ENCODE measurements at places on chromosomes 3 and 15.

GRCh38 chr3:170471149-170471548, 52.5 kb downstream of the CLDN11 start:
- DNase-seq, result no peak

- DNase-seq, result no peak
Measured at GRCh38 chr3:105731686-105732085, 137.1 kb downstream of the CBLB start.

GRCh38 chr3:153250446-153250845, 88.4 kb downstream of the RAP2B start:
- DNase-seq, result no peak

GRCh38 chr3:156978481-156978961, 152.4 kb downstream of the LEKR1 start:
- no peak for DNase-seq

DNA sequence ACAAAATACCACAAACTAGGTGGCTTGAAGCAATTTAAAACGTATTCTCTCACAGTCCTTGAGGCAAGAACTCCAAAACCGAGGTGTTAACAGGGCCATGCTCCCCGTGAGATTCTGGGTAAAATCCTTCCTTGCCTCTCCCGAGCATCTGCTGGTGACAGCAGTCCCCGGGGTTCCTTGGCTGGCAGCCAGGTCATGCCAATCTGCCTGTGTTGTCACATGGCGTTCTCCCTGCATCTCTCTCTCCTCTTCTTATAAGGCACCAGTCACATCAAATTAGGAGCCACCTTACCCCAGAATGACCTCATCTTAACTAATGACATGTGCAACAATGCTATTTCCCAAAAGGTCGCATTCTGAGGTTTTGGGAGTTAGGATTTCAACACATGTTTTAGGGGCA, 26.3 kb upstream of the LRRN1 start:
- DNase-seq, result no peak

DNA sequence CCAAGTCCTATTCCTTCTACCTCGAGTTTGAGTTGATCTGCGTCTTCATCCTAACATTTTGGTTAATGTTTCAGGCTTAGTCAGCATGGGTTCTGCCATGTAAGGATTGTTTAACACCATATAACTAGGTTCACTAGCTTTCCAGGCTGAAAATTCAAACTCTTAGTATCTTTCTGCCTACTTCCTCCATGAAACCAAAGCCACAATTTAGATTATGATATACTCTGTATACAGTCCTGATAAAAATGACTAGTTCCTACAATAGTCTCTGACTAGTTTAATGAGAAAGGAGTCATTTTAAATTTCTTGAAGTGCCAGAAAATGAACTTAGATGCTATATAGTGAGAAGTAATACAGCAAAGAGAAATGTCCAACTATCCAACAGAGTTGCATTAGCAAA, 6.6 kb upstream of the BTLA start:
- DNase-seq, result no peak

DNA sequence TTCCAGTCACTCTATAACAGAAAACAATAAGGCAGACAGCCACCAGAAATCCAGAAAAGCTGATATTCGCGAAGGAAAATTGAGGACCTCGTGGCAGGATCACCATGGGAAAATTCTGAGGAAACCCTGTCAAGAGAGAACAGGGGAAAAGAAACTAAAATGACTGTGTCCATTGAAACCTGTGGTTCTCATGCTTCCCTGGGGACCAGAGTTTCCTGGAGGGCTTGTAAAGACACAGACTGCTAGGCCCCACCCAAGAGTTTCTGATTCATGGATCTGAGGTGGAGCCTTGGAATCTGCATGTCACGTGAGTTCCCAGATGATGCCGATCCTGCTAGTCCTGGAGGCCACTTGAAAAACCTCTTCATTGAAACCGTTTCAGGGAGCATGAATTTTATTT, 420.5 kb downstream of the EPHB1 start:
- DNase-seq, result no peak

DNA sequence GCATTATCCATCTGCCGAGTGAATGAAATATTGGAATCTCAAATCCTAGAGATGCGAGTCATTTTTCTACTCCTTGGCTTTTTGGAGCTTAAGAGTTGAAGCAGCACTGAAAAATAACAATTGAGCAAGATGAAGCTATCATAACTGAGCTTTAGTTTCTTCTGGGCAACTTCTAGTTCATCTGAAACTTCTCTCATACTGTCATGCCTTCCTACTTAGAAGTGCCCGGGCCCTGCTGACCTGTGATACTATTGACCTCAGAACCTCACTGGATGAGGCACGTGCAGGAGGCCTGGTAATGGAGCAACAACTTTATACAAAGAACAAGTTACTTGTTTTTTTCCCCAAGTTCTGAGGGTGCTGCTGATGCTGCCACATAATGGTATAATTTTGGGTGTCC, 48.5 kb upstream of the P3H2 start:
- no peak for DNase-seq

GRCh38 chr3:153626158-153626557, 464.1 kb downstream of the RAP2B start:
- no peak for DNase-seq

GRCh38 chr3:129473769-129474152, 33.7 kb downstream of the IFT122 start:
- no peak for DNase-seq

GRCh38 chr3:46422617-46423016, 15.6 kb downstream of the CCRL2 start:
- DNase-seq, result no peak

DNA sequence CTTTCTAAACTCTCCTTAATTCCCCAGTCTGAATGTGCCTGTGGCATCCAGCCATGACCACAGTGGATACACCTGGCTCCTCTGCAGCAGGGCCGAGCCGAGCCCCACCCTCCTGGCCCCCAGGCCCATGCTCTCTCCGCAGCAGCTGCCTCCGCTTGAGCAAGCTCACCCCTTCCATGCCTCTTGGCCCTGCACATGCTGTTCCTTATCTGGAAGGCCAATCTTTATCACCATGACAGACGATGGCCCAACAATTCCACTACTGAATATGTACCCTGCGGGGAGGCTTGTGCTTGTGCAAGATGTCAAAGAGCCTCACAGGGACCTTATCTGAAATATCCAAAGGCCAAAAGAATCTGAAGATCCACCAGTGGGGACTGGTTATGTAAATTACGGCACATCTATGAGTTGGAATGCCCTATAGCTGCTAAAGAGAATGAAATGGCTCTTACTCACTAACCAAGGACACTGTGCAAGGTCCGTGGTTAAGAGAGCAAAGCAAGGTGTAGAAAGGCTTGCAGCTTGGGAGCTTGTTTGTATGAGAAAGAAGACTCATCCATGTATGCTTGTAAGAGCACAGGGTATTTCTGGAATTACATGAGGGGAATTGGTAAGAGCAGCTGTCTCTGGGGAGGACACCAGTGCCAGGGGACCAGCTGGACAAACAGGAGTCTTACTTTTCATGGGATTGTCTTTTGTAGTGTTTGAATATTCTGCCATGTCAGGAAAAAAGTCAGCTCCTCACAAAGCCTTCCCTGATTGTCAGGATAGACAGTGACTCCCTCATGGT, 55.2 kb downstream of the WNT7A start:
- DNase-seq, result no peak

- DNase-seq, result no peak
Measured at GRCh38 chr15:62415498-62415897, 250.4 kb upstream of the C2CD4B start.

DNA sequence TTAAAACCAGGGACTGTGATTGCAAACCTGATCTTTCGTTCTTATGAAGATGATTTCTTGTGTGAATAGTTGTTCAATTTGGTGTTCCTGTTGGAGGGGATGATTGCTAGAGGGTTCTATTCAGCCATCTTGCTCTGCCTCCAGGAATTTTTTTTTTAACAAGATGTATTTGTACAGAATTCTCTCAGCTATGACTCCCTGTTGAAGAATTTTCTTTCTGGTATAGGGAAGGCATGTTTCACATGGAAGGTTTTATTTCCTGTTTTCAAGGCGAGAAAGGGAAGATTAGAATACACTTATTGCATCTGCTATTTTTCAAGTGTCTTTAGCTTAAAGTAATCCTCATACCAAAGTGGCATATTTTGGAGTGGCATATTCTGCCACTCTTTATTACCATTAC, 5.6 kb upstream of the LRRC34 start:
- DNase-seq, result no peak

DNA sequence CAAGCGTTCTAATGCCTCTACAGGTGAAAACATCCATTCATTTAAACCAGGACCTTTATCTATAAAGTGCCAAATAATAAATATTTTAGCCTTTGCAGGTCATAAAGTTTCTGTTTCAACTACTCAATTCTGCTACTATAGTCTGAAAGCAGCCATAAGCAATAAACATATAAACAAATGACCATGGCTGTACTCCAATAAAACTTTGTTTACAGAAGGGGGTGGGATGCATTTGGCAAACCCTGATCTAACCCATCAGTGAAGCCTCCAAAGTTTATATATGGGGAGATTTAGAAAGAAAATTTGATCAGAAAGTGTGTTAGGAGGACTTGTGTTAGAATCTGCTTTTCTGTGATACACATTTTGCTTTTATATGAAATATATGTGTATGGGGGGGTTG, 161.3 kb downstream of the ZBTB20 start:
- no peak for DNase-seq

- no peak for DNase-seq
Measured at GRCh38 chr3:40477666-40478065, 744 bp downstream of the ZNF619 start.

GRCh38 chr15:96023081-96023480, 307.4 kb upstream of the NR2F2 start:
- no peak for DNase-seq

DNA sequence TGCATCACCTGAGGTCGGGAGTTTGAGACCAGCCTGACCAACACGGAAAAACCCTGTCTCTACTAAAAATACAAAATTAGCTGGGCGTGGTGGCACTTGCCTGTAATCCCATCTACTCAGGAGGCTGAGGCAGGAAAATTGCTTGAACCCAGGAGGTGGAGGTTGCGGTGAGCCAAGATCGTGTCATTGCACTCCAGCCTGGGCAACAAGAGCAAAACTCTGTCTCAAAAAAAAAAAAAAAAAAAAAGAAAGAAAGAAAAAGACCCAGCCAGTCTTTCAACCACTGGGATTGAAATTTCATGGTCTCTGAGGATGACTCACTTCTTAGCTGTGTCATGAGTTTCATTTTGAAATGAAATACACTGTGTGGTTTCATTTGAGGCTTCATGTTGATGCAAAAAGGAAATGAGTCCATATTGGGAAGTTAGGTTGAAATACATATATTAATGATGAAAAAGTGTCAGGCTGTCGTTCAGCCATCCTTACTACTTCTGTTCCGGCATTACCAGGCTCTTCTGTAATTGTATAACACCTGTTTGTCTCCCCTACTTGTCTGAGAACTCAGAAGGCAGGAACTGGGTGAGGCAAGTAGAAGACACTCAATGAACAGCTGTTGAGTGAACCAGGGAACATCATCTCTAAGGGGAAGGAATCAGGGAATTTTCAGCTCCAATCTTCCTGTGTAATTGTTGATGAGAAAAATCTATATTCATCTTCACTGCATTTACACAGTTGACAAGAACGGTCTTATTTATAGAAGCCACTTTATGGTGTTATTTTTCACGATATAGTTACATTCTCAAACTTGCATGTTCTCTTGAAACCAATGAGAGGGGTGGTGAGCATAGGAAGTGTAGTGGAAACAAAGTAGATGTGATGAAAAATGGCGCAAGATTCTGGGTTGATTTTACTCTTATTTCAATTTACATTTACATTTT, 87.4 kb downstream of the NFKBIZ start:
- no peak for DNase-seq

DNA sequence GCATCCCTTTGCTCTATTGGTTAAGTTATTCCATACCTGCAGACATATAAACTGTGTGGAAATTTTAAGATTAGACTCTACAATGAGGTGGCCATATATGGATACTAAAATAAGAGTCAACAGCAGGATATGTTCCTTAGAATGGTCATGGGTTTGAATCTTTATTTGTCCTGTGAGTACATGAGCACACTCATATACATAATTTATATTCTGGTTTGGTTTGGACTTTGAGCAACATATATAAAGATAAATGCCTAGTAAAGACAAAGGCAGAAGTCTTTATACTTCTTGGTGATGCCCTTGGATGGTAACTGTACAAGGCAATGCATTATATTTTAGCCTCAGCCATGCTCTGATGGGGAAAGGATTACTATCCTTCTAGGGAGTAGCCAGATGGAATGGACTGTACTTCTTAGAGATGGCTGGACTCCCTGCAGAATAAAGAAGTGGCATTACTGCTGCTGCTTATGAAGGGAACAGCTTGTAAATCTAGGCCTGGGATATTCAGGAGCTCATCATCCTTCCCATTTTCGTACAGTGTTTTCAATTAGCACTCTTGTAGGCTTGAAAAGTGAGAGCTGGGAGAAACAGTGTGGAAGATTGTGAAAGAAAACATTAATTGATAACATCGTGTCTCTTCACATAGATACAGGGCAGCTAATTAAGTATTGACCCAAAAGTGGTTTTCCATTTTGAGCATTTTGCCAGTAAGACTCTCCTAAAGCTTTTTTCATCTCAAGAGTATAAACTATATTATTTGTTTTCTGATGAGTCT, 60.4 kb downstream of the HMG20A start:
- no peak for DNase-seq

DNA sequence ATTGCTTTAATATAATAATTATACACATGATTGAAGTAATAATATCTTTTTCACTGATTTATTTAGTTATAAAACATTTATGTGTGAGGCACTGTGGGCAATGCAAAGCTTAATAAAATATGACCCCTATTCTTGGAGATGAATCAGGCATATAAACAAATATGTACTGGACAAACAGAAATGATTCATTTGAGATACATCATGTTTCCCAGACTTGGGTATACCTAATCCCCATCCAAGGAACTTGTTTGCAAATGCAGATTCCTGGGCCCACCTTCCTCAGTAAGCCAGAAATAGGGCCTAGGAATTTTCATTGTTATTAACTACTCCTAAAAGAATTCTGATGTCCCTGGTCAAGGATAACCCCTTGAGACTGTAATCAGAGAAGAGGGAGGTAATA, 184.2 kb downstream of the CHL1 start:
- no peak for DNase-seq

DNA sequence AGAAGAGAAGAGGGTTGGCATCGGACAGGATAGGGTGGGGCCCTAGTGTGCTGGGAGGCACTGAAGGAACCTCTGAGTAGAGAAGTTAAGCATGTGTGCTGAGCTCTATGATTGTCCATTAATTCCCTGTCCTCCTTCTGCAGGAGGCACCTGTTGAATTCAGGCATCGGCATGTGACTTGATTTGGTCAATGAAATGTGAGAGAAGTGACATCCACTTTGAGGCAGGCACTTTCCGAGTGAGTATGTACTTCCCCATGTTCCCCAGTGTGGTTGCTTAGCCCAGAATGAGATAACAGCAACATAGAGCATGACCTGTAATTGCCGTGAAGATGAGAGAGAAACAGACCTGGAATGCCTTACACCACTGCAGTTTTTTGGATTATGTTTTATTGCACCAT, 224.8 kb downstream of the RPLP1 start:
- no peak for DNase-seq

Measured in hypothalamus (tissue), 51 donors.